Chondrocyte (in vitro differentiated cells): ENCODE measurements at places on chromosomes 5 and 9. TPM values are rescaled to one million over a fixed set of nuclear protein-coding genes. Genes with fewer than 3 reads are reported as not detected.

ZFP37 gene
- 3.3 to 4.3 TPM (median 3.6 TPM) in 3 replicates for total RNA-seq

HNRNPH1 gene
- 341 to 426 TPM (median 348 TPM) in 3 replicates for total RNA-seq

HTR1A gene
- not detected in 3 replicates for total RNA-seq

INVS gene
- 16.0 to 23.7 TPM (median 16.2 TPM) in 3 replicates for total RNA-seq

SPATA31C1 gene
- not detected in 3 replicates for total RNA-seq

DNA sequence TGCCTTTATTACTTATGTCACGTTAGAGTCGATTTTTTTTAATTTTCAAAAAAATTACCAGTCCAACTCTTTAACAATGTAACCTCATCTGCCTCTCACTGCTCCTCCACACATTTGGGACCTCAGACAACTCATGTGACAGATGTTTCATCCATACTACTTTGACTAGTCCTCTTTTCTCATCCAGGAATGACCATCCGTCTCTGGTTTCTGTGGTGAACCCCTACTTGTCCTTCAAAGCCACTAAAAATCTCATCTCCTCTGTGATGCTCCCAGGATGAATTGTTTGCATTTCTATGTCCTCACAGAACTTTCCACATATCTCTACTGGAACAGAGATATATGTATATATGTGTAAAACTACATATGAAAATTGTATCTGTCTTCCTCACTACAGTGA lies 149.8 kb upstream of the ZNF462 start:
- no peaks in the 10 kb centered on the region for H3K27me3 ChIP-seq
- H3K4me3 ChIP-seq, result no peak overlapping the region
- no peak overlapping the region for H3K27ac ChIP-seq

DNA sequence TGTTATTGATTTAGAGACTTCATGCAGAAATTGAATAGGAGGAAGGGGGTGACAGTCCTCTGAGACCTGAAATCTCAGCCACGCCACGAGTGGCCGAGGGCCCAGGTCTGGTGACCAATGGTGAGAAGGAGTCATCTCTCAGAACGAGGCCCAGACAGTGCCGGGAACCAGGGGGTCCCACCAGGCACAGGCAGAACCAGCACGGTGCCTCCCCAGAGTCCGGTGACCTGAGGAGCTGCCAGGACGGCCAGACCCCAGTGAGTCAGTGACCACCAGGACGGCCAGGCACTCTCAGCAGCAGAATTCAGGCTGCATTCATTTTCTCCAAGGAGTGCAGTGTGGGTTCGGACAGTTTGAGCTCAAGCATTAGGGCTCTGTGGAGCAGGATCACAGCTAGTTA lies 43.8 kb upstream of the NKD2 start:
- no peaks in the 10 kb centered on the region for H3K4me1 ChIP-seq
- H3K27me3 ChIP-seq, result peaks cover 86% of the 10 kb centered on the region
- no peak overlapping the region for H3K4me3 ChIP-seq

GRCh38 chr5:57267805-57268204 lies 93.9 kb downstream of the GPBP1 start:
- H3K4me3 ChIP-seq, result no peak overlapping the region
- no peak overlapping the region for H3K27ac ChIP-seq
- H3K27me3 ChIP-seq, result no peaks in the 10 kb centered on the region
- no peaks in the 10 kb centered on the region for H3K4me1 ChIP-seq
- H3K36me3 ChIP-seq, result peaks cover 5% of the 10 kb centered on the region

GRCh38 chr5:83531661-83532060 lies 60.1 kb downstream of the VCAN start:
- H3K4me3 ChIP-seq, result no peak overlapping the region
- H3K27me3 ChIP-seq, result no peaks in the 10 kb centered on the region
- peaks cover 51% of the 10 kb centered on the region for H3K4me1 ChIP-seq
- H3K27ac ChIP-seq, result peak overlapping the region; percentile 41

DNA sequence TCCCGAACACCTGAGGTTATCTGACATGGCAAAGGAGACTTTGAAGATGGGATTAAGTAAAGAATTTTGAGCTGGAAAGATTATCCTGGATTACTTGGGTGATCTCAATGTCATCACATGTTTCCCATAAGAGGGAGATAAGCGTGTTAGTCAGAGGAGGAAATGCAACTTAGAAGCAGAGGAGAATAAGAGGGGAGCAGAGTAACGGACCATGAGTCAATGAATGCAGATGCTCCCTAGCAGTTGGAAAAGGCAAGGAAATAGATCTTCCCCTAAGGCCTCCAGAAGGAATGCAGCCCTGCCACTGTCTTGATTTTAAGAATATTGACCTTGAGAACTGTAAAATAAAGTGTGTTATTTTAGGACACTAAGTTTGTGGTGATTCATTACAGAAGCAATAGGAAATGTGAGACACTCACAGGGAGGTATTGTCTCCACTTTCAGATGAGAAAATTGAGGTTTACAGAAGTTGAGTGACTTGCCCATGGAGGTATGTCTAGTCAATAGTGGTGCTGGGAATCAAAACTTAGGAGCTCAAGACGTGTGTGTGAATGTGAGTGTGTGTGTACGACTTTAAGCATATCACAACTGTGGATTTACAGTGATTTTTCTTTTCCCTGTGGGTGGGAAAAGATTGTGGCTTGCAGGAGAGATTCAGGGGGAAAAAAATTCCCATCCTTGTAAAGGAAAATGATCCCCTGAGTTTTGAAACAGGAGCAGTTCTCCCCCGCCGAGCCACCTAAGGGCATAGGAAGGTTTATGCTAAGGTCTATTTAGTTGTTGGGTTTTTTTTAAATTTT lies 125.3 kb downstream of the TRIM32 start:
- peaks cover 25% of the 10 kb centered on the region for H3K27me3 ChIP-seq
- no peak overlapping the region for H3K4me3 ChIP-seq
- no peak for DNase-seq
- H3K27ac ChIP-seq, result peak overlapping the region; percentile 62
- peaks cover 21% of the 10 kb centered on the region for H3K4me1 ChIP-seq

- peaks cover 12% of the 10 kb centered on the region for H3K36me3 ChIP-seq
- DNase-seq, result no peak
- no peaks in the 10 kb centered on the region for H3K27me3 ChIP-seq
- H3K4me1 ChIP-seq, result peaks cover 18% of the 10 kb centered on the region
- H3K4me3 ChIP-seq, result no peak overlapping the region
Measured at GRCh38 chr9:111644195-111644772, 13.2 kb downstream of the DNAJC25 start.
